ENCODE measurements at places on chromosomes 2 and 18.

DNA sequence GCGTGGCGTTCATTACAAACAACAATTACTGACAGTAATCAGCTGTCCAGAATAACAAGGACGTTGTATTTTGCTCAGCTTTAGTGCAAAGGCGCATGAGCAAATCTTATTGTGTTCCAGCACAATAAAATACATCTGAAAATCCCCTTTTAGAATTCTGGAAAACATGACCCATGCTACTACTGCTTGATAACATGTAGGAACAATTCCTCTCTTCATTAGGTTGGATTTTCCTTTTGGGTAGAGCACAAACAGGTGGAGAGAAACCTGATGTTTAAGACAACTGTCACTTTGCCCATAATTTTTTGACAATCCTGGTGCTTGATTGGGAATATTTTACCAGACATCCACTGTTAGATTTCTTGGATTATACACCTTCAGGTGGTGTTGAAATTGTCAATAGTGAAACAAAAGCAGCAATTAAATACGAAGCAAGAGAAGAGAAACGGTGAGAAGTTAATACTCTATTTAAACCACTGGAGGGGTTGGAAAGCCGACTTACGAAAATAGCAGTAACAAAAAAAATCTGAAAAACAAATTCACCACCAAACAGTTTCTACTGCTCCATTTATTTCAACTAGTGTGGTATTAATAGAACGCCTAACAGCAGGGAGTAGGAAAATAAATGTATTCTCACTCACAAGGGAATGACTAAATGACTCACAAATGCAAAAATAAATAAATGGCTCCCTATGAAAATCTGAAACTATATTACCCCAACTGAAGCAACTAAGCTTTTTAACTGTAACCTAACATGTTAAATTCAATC, 102.7 kb downstream of the CPO start:
- no peak for DNase-seq

DNA sequence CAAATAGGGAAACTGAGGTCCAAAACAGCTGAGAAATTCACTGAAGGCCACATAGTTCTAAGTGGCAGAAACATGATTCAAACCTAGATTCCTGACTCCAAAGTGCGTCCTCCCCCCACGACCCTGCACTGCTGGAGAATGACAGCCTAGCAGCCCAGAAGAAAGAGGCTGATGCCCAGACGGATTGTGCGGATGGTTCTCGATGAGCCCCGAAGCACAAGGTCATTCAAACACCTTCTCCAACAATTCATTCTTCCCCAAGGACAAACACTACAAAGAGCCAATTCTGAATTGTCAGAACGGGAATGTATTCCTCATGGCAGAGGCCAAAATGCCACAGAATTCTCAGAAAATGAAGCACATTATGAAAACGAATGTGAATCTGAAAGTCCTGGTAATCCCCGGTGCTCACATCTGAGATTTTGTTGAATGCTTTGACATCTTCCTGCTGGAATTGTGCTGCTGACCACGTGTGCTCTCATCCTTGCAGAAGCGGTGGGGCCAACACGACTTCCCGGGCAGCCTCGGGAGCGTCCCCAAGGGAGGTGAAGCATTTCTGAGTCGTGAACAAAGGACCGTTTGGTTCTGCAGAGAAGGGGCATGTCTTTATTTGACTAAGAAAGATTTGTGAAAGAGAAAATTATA, 337.0 kb downstream of the EIPR1 start:
- DNase-seq: no peak

GRCh38 chr2:130836501-130837174, at the start of gene ARHGEF4:
ARHGEF4 (plus strand) TSS chr2:130836914; CDS start chr2:130836954, 40 bp downstream.
- DNase-seq: no peak

DNA sequence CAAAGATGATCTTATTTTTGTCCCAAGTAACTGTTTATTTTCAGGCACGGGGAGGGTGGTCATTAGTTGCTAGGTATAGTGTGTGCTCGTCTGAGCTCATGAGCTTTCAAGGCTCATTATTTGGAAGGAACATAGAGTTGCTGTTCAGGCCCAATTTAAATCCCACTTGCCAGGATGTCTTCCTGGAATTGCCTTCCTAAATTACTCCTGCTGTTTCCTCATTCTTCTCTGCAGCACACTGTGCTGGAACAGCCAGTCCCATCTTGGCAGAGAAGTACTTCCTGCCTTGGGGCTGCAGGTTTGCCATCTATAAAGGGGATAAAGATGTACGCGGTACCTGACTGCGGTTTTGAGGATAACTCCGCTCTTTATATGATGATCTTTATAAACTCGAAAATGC, 37.3 kb downstream of the GREB1 start:
- no peak for DNase-seq

Measured in activated naive CD4-positive, alpha-beta T cell treated with anti-CD3 and anti-CD28 coated beads, Interleukin-2, amount 50 U/mL, for 16 hours (primary cell).